Stimulated activated CD4-positive, alpha-beta T cell treated with anti-CD3 and anti-CD28 coated beads, Interleukin-2, amount 100 ng/mL, for 24 hours (primary cell): ENCODE measurements at places on chromosomes 4 and X.

GRCh38 chr4:72671980-72672379, 103.0 kb upstream of the ADAMTS3 start:
- DNase-seq: no peak

DNA sequence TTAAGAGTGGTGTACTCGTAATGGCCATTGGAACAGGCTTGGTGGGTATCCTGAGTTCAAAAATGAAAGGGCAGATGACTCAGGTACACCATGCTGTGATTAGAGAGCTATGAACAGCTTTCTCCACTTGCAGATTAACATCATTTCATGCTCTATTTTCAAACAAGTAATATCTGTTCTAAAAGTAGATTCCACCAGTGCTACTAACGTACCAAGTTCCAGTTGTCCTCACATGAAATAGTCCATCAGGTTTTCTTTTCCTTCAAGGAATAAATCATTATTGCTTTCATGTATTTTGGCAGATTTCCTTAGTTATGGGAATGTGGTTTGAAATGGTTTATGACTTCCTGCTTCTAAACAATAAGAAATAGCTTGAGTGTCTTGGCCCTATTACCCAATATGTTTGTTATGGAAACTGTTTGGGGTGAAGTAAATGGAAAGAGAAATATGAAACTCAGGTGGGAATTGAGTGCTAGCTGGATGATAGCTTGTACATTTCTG, 49.9 kb downstream of the PCDH7 start:
- DNase-seq: no peak

DNA sequence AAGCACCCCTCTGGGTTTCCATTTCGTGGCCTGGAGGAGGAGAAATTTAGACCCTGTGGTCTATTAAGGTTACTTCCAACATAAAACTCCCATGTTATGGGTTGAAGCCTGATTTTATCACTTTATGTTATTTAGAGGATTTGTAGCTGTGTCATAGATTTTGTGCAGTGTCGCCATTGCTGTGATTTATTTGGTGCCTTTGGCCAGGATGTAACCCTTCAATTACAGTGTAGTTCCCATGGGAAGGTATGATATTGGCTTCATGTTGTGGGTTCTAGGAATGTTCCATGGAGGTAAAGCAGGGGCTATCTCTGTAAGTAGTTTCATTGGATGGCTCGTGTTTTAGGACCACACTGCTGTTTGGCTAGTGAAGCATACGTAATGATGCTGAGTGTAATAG, 58.5 kb downstream of the TMEM131L start:
- no peak for DNase-seq

DNA sequence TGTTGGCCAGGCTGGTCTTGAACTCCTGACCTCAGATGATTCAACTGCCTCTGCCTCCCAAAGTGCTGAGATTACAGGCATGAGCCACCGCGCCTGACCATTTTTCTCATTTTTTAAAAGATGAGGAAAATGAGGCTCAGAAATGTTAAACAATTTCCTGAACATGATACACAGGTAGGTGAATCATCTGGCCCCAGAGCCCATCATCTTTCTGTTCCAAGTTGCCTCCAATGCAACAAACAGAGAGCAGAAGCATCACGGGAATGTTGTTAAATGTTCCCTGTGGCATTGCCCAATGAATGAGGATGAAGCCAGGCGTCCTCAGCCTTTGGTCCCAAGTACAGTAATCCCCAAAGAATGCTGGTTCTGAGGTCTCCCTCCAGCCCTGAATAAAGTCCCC, 31.3 kb upstream of the ANXA5 start:
- DNase-seq: no peak

DNA sequence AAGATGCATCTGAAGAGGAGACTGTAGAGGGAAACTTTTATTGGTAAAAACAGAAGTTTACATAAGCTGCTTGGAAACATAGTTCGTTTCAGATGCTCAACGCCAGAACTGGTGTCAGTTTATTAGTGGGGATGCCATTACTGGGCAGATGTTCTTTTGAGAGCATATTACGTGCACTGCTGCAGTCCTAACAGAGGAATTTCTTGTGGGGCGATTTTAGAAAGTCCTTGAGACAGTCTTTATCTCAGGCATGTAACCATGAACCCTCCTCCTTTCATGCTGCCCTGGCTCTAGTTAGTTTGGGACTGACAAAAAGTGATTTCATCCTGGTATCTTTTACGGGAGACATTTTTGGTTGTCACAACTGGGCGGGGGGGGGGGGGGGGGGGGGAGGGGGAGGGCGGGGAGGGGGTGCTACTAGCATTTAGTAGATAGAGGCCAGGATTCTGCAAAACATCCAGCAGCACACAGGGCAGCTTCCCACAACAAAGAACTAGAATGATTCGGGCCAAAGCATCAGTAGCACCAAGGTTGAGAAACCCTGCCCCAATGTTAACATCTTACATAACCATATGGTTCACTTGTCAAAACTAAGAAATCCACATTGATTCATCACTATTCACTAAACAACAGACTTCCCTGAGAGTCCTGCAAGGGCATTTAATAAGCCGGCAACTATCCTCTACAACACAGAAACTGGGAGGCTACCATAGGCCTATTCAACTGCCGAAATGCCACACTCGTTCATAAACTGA, 118.6 kb upstream of the FTHL17 start:
- no peak for DNase-seq

DNA sequence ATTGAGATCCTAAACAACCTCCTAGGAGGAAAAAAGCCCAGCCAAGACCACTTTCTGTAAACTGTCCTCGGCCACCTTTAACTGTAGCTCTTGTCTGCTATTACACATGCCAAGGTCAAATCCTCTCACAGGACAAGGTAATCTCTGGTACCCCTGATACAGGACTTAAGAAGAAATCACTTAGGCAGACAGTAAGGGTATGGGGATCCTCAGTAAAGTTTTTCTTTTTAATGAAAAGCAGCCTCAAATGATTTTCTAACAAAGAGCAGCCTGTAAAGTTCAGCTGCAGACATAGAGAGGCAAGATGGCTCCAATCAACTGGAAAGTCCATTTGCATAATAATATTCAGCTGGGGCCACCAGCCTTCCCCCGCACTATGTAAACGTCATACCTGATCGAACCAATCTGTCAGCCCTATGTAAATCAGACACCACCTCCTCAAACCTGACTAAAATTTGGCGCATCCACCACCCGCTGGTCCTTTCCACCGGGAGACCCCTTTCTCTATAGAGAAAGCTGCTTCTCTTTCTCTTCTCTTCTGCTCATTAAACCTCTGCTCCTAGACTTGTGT, 14.6 kb upstream of the MPP1 start:
- no peak for DNase-seq

DNA sequence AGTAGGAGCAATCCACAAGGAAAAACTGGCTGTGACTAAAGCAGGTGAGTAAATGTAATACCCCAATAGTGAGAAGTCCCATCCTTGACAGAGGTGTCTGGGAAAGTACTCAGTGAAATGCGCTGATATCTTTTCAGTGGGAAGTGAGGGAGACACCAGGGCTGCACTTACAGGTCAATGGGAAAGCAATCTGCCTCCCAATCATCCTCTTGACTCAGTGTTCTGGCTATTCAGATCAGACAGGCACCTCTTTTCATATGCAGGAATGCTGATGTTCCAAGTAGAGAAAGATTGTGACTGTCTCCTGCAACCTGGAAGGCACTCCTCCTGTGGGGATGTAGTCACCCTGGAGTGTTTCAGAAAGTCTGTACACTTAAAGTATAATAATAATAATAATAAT, 39.9 kb upstream of the SPIN2A start:
- no peak for DNase-seq

DNA sequence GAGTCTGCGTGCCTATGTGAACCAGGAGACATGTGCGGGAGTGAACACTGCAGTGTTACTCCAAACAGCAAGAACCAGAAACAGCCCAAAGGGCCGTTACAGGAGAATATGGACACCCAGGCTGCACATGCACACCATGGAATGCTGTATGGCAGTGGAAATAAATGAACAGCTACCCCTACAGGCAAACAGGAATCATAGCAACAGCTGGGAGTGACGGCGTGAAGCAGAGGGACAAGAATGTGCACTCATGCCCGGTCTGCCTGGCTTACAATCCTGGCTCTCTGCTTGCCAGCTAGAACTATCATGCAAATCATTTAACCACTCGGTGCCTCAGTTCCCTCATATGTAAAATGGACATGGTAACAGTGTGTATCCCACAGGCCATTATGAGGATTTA, 16.6 kb downstream of the GPKOW start:
- DNase-seq: no peak

- no peak for DNase-seq
These were observed 99.8 kb downstream of the PPP1R2C start for GRCh38 chrX:42678133-42678532.

DNA sequence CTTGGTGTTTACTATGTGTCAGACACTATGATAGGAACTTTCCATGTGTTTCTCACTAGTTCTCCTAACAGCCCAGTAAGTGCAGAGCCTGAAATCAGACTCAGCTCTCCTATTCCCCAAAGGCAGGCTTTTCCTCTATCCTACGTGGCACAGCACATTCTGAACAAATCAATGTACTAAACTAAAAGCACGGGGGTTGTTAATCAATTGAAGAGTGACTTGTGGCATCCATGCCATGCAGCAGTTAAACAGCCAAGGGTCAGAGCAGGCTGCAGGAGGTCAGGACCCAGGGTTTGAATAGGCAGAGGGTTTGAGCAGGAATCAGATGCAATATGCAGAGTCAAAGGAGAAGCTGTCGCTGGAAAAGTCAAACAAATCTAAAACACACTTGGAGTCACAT, 289.7 kb upstream of the LDB2 start:
- no peak for DNase-seq

DNA sequence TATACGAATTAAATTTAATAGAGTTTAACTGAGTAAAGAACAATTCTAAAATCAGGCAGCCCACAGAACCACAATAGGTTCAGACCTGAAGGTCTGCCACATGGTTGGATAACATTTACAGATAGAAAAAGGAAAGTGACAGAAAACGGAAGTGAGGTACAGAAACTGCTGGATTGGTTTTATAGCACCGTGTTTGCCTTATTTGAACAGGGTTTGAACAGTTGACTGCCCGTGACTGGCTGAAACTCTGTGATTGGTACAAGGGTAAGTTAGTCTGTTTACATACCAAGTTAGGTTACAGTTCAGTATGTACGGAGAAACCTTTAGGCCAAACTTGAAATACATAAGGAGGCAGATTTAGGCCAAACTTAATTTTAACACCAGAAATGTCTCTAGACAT, 64.1 kb upstream of the ATXN3L start:
- DNase-seq: no peak

DNA sequence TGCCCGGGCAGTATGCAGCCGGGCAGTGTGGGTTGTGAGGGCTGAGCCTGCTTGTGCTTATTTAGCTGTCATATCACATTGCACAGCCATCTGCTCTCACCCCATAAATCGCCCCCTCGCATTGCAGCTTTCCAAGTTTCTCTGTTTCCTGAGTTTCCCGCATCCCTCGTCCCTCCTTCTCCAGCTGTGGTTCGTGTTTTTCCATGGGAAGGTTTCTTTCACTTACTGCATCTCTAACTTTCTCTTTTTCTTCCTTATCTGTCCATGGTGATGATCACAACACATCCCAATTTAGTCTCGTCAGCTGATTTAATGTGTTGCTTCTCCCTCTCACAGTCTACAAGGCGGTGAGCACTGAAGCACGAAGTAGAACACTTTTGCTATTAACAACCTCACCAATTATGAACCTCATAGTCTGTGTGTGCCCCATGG, 118.1 kb downstream of the ENPP6 start:
- no peak for DNase-seq

DNA sequence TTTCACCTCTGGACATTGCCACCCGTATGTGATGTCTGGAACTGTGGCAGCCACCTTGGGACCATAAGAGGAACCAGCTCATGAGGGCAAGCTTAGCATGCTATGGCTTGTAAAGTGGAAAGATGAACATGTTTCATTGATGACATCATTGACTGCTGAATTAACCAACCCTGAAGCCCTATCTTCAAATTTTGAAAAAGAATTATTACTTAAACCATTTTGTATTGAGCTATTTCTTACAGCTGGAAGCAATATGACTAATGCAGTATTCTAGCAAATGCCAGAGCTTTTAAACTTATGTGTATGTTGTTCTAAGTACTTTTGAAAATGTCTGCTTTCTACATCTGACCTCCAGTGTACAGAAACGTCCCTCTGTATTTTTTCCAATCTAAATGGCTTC, 18.1 kb downstream of the GUCY2F start:
- no peak for DNase-seq

GRCh38 chr4:53150631-53151488, 215.0 kb downstream of the SCFD2 start:
- no peak for DNase-seq

- DNase-seq: no peak
These were observed 183.9 kb upstream of the PCDH7 start for GRCh38 chr4:30536231-30536630.

- DNase-seq: no peak
These were observed 821 bp downstream of the SLITRK2 start for GRCh38 chrX:145818186-145819113.

GRCh38 chrX:155127940-155128339, 56.6 kb downstream of the BRCC3 start:
- DNase-seq: no peak

DNA sequence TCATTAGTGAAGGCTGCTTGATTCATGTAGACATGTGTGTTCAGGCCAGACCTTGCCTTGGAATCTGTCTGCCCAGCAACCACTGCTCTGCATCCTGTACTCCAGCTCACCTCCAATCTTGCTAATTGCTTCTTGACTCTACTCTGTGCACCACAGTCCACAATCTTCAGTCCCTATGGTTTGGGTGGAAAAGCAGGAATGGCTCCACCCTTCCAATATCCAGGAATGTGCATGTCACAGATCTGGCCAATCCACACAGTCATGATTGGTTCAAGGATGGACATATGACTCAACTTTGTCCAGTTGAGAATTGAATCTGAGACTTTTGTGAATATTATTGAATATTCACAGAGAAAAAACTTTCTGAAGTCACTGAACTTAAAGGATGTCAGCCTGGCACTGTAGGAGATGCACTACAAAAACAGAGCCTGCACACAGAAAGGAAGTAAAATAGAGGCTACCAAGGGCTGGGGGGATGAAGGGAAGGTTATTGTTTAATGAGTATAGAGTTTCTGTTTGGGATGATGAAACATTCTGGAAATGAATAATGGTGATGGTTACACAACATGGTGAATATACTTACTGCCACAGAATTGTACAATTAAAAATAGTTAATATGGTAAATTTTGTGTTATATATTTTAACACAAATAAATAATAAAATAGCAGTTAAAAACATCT, 161.3 kb upstream of the USP38 start:
- no peak for DNase-seq

- DNase-seq: no peak
These were observed 170.7 kb upstream of the ZCCHC13 start for GRCh38 chrX:74133156-74133796.

- no peak for DNase-seq
These were observed 3.0 kb downstream of the BMP15 start for GRCh38 chrX:50913520-50913919.

- no peak for DNase-seq
These were observed 36.3 kb downstream of the NAT8L start for GRCh38 chr4:2095236-2096072.
